ENCODE measurements at places on chromosomes 16 and 17. TPM values are rescaled to one million over a fixed set of nuclear protein-coding genes. Genes with fewer than 3 reads are reported as not detected.

FA2H gene
- not detected for total RNA-seq

SLC39A11 gene
- total RNA-seq, result 17.2 TPM

ABCC12 gene
- total RNA-seq, result not detected

KRTAP1-5 gene
- not detected for total RNA-seq

PTX4 gene
- not detected for total RNA-seq

DNAH2 gene
- 0.10 TPM for total RNA-seq

CHP2 gene
- total RNA-seq, result not detected

PRSS27 gene
- 1.3 TPM for total RNA-seq

NDEL1 gene
- total RNA-seq, result 49.5 TPM

CSH2 gene
- total RNA-seq, result not detected

MYO1D gene
- 12.5 TPM for total RNA-seq

MT1H gene
- total RNA-seq, result 1.1 TPM

KNOP1 gene
- 33.9 TPM for total RNA-seq

CDH5 gene
- not detected for total RNA-seq

KRT33B gene
- total RNA-seq, result not detected

GNGT2 gene
- total RNA-seq, result 25.7 TPM

MILR1 gene
- 1.2 TPM for total RNA-seq

Data from activated CD8-positive, alpha-beta memory T cell treated with anti-CD3 and anti-CD28 coated beads for 36 hours (primary cell).